ENCODE measurements at places on chromosomes 16 and 17.
A peak's percentile ranks its signal among the peaks of the same experiment; 100 is the strongest.

DNA sequence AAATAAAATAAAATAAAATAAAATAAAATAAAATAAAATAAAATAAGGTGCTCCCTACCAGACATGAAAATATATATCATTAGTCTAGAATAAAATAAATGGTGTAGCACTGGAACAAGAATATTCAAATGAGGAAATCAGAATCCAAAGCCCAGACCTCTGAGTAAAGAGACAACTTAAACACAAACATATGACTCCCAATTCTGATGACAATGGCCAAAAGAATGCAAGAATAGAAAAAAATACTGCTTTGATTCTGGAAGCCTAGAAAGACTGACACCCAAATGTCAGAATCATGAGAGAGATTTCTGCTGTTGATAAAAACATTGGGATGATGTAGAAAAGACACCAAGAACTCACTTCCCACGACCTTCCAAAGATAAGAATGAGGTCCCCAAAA lies 27.9 kb downstream of the MYOCD start:
- peak; percentile 43 for DNase-seq

- no peak for DNase-seq
Observed at GRCh38 chr16:56639045-56639444, 579 bp downstream of the MT1A start.

DNA sequence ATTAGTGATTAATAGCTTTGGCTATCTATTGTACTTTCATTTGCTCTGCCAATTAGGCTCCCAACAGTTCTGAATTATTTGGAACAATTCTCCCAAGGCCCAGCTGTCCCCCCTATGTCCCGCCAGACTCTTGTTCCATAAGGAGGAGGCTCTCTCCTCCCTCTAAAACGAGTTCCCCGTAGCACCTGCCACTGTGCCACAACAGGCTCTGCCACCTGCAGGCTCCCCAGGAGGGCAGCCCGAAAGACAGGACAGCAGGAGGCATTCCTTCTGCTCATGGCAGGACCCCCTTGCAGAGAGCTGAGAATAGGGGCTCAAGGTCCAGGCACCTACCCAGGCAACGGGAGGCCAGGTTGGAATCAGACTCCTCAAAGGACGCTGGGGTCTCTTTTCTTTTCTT lies 9.0 kb downstream of the PITPNM3 start:
- no peak for DNase-seq

GRCh38 chr17:36124879-36125824 lies 21.5 kb downstream of the CCL4 start:
- no peak for DNase-seq

DNA sequence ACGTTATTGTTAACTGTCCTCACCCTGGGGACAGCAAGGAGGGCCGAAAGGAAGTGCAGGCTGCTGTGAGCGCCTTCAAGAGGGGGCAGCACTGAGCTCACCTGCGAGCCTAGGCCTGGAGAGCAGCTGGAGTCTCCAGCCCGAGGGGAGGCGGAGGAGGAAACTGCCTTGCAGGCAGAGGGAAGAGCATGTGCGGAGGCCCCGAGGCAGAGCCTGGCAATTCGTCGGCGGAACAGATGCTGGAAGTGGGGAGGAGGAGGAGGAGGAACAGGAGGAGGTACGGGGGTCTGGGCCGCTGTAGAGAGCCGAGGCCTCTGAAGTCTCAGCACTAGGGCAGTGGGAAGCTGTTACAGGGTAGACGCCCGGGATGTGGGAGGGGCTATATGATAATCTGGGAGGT lies 49.6 kb upstream of the PLCG2 start:
- no peak for DNase-seq

- no peak for DNase-seq
Observed at GRCh38 chr17:80882323-80882722, 109.3 kb upstream of the CHMP6 start.

GRCh38 chr16:84851192-84852127 lies 31.7 kb downstream of the CRISPLD2 start:
- peak; percentile 74 for DNase-seq

DNA sequence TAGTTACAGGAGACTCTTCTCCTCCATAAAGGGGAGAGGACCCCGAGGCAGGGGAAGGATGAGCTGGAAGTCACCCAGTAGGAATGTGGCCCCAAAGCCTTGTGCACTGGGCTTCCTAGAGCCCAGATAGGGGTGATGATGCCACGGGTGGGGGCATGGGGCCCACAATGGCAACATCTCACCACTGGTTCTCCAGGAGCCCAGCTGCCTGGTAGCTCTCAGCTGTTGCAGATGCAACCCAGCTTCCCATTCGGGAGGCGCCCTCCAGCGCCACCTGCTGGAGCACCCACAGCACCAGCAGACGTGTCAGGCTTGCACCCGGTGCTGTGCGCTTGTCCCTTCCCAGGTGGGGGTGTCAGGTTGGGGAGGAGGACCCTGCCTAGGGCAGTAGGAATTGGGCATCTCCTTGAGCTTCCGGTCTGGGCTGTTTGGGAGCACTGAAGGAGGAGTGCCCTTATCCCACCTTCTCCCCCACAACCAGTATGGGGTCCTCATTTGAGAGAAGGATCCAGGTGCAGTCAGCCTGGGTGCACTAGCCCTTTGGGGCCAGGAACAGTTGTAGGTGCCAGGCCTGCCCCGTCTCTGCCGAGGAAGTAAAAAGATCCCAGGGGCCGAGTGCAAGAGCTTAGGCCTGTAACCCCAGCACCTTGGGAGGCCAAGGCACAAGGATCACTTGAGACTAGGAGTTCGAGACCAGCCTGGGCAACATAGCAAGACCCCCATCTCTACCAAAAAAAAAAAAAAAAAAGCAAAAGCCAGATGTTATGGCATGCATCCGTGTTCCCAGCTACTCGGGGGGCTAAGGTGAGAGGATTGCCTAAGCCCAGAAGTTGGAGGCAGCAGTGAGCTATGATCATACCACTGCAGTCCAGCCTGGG lies 14.4 kb downstream of the CDIPT start:
- peak; percentile 54 for DNase-seq

- DNase-seq, result no peak
Observed at GRCh38 chr17:79034931-79035485, 11.0 kb downstream of the C1QTNF1 start.

- no peak for DNase-seq
Observed at GRCh38 chr17:32276171-32276601, 10.6 kb downstream of the RHBDL3 start.

DNA sequence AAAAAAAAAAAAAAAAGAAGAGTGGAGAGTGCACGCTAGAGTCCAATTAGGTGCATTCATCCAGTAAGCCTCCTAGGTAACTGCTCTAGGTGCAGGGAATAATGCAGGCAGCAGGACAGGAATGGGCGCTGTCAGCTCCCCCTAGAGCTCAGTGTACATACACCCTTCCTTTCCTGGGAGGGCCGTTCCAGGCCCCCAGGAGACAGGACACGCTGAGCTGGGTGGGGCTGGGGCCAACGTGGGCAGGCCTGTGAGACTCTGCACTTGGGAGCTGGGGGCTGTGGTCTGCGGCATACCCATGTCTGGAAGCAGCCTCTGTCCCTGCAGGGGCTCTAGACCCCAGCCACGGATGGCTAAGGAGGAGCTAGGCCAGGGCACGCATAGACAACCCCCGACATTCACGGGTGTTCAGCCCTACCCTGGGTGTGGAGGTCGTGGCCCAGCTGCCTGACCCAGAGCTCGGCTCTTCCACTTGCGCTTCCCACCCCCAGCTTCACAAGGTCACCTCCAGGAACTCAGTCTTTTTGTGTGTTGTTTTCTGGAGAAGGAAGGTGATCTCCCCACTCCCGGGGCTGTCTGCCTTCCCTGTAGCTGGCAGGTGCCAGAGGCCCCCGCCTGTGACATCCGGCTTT lies 1.0 kb upstream of the ANTKMT start:
- peak; percentile 17 for DNase-seq

DNA sequence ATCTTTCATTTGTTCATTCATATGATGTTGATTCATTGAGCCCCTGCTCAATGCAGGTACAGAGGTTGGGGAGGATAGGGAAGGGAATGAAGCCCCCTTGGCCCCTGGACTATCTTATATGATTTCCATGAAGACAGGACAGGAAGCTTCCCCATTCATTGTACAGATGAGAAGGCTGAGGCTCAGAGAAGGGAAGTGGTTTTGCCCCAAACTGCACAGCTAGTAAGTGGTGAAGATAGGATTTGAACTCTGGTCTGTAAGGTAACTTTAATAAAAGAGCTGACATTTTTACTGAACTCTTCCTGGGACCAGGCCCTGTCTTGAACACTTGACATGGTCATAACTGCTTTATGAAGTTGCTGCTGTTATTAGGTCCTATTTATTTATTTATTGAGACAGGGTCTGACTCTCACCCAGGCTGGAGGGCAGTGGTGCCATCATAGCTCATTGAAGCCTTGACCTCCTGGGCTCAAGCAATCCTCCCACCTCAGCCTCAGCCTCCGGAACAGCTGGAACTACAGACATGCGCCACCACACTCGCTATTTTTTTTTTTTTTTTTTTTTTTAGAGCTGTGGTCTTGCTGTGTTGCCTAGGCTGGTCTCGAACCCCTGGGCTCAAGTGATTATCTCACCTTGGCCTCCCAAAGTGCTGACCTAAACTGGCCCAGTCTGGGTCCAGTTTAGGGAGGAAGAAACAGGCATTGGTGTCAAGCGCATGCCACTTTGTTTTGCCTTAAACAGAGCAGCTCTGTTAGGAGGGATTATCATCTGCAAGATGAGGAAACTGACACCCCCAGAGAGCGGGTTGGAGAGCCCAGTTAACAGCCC lies 5.0 kb downstream of the CTF1 start:
- no peak for DNase-seq

GRCh38 chr17:33904476-33904875 lies 350.6 kb upstream of the CCL2 start:
- DNase-seq, result no peak

GRCh38 chr16:27980919-27981700 lies 82.4 kb downstream of the GSG1L start:
- no peak for DNase-seq

DNA sequence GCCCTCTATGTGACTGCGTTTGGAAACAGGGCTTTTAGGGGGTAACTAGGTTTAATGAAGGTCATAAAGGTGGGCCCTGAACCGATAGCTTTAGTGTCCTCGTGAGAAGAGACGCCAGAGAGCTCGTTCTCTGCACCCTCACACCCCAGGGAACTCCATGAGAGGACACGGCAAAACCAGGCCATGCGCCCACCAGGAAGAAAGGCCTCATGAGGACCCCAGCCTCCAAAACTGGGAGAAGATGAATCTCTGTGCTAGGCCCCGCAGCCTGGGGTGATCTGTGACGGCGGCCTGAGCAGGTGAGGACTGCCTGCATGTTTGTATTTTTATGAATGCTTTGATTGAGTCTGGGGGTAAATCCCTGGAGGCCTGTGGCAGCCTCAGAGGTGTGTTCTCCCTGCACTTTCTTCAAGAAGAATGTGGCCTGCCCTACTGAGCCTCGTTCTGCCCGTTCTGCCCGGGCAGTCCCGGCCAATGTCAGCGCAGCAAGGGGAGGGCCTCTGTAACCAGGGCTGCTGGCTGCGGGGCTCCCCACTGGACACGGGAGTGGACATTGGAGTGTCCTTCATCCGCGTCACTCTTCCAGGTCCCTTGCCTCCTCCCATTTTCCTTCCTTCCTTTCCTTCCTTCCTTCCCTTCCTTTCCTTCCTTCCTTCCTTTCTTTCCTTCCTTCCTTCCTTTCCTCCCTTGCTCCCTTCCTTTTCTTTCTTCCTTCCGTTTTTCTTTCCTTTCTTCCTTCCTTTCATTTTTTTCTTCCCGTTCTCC lies 6.8 kb upstream of the RNF213 start:
- no peak for DNase-seq

GRCh38 chr17:40621578-40621977 lies 26.0 kb downstream of the SMARCE1 start:
- DNase-seq, result no peak

GRCh38 chr16:16938009-16938408 lies 532.8 kb downstream of the XYLT1 start:
- no peak for DNase-seq
